Common myeloid progenitor, CD34-positive (primary cell): ENCODE measurements at places on chromosomes 13 and 19.

- H3K27me3 ChIP-seq = peaks cover 11% of the 10 kb centered on the region
- H3K36me3 ChIP-seq = no peaks in the 10 kb centered on the region
- peaks cover 20% of the 10 kb centered on the region for H3K4me1 ChIP-seq
- H3K27ac ChIP-seq = no peak overlapping the region
- peak overlapping the region; percentile 29 for H3K4me3 ChIP-seq
- peak; percentile 88 for DNase-seq
Observed at GRCh38 chr19:50728084-50728737, 5.0 kb downstream of the CLEC11A start.

DNA sequence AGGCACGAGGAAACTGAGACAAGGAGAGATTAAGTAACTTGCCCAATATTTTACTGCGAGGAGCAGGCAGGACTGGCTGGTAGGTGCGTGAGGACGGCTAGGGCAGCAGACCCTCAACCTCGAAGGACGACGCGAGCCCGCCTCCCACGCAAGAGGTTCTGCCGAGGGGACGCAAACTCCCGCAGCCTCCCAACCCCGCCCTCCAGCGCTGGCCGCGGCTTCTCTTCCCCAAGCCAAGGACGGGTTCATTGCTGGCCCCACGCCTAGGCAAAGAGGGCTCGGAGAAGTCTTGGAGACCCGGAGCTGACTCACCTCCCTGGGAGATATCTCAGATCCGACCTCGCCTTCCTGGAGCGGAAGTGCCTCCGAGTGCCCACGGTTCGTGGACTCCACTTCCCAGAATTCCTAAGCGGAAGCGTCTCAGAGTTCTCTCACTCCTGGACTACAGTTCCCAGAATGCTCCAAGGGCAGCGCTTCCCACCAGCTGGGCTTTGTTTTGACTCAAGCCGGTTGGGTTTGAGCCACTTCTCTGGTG, at the start of gene ZNF235:
ZNF235 (minus strand) TSS at position 367 of the 535 bp plus-strand sequence. CDS start 1,621 bp downstream, outside the sequence.
- H3K4me1 ChIP-seq = peaks cover 11% of the 10 kb centered on the region
- peak; percentile 91 for DNase-seq
- peaks cover 26% of the 10 kb centered on the region for H3K36me3 ChIP-seq
- H3K4me3 ChIP-seq = peak within 1 kb of the TSS; percentile 89

DNA sequence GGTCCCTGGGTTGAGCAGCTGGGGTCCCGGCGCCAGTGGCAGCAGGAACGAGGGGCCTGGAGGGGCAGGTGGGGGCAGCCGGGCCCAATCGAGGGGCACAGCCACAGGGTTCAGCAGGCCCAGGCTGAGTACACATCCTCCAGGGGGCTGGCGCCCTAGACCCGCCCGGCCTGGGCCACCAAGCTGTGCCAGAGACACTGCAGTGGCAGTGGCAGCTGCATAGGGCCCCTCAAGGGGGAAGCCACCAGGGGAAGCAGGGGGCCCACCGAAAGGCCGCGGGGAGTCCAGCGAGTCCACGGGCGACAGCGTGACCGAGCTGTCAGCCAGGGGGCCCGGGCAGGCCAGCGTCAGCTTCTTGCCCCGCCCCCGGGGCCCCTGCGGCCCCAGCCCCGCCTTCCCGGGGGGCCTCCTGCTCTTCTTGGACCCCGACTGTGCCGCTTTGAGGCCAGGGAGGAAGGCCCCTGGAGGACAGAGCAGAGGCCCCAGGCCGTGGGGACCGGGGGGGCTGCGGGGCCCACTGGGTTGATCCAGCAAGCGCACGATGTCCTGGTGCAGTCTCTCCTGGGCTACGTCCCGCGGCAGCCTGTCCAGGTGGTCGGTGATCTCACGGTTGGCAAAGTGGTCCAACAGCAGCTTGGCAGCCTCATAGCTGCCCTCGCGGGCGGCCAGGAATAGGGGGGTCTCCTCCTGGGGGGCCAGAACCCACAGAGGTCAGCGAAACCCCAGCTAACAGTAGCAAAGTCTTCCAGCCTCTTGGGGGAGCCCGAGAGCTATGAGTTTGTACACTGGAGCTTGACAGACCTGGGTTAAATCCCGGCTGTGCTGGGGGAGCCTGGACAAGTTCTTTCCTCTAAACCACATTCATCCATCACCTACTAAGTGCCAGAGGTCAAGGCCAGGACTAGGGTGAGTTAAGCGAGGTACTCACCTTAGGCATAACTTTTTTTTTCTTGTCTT, 39.5 kb downstream of the NOTCH3 start:
- no peaks in the 10 kb centered on the region for H3K27me3 ChIP-seq
- H3K27ac ChIP-seq = no peak overlapping the region
- DNase-seq = no peak
- H3K4me3 ChIP-seq = no peak overlapping the region
- H3K4me1 ChIP-seq = no peaks in the 10 kb centered on the region

GRCh38 chr19:2387367-2388288, 27.6 kb downstream of the TMPRSS9 start:
- no peaks in the 10 kb centered on the region for H3K36me3 ChIP-seq
- H3K27me3 ChIP-seq = no peaks in the 10 kb centered on the region
- no peak for DNase-seq
- no peak overlapping the region for H3K27ac ChIP-seq
- no peak overlapping the region for H3K4me3 ChIP-seq

DNA sequence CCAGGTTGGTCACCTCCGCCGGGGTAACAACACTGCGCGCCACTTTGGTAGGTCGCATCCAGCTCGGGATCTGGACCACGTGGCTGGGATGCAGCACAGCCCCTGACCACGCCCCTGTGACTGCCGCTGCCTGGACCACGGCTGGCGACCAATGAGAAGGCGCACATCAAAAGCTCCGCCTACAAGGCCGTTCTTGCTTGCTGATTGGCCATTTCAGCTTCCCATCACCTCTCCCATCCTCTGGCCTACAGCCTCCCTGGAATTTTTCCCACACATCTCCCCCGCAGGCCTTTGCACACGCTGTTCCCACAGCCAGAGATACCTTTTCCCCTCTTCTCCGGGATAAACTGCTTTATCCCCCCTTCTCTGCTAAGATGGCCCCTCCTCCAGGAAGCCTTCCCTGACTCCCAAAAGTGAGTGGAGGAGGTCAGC, 12.5 kb upstream of the MAP1S start:
- no peaks in the 10 kb centered on the region for H3K36me3 ChIP-seq
- DNase-seq = no peak
- H3K4me1 ChIP-seq = no peaks in the 10 kb centered on the region

GRCh38 chr19:41959056-41960053, at the start of gene RABAC1:
Gene RABAC1, minus strand, starts transcription at chr19:41959321. Its CDS starts 29 bp downstream, at chr19:41959292.
- H3K36me3 ChIP-seq = no peaks in the 10 kb centered on the region
- H3K4me3 ChIP-seq = peak within 1 kb of the TSS; percentile 44
- H3K27me3 ChIP-seq = no peaks in the 10 kb centered on the region
- DNase-seq = peak; percentile 91
- no peak within 1 kb of the TSS for H3K27ac ChIP-seq

DNA sequence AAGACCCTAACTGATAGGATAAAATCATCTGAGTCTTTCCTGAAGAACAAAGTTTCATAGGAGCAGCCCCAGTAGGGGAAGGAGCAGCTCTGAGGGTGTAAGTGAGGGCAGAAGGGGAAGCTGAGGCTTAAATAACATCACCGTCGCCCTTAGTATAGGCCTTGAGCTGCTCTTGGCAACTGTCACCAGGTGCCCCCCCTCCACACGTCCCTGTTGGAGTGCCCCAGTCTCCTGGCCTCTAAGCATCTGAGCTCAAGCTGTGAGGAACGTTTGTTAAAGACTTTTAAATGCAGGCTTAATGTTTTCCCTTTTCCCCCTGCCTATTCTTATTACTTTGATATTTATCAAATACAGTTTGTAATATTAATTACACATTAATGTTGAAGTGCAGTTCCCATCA, 170.6 kb downstream of the ZIC5 start:
- DNase-seq = no peak
- no peaks in the 10 kb centered on the region for H3K27me3 ChIP-seq
- no peaks in the 10 kb centered on the region for H3K4me1 ChIP-seq
- H3K4me3 ChIP-seq = no peak overlapping the region
- H3K36me3 ChIP-seq = no peaks in the 10 kb centered on the region
- no peak overlapping the region for H3K27ac ChIP-seq

DNA sequence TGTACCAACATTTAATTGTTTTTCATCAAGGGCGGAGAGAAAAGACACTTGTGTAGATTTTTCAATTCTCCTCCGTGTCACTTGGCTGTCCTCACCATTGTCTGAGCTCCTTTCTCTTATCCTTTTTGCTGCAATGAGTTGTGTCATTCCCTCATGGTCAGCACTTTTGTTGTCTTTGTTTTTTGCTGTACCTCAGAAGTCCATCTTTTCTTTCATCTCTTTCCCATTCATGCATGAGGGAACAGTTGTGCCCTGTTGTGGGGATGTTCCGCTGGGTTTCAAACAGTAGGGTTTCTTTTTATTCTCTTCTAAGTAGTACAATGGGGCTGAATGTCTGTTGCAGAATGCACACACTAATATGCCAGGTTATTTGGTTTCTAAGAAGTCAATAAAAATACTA, 222.6 kb downstream of the TM9SF2 start:
- H3K4me3 ChIP-seq = no peak overlapping the region
- H3K4me1 ChIP-seq = peaks cover 13% of the 10 kb centered on the region
- no peak overlapping the region for H3K27ac ChIP-seq
- H3K27me3 ChIP-seq = no peaks in the 10 kb centered on the region

GRCh38 chr19:14218620-14219330, 12.8 kb upstream of the ADGRL1 start:
- no peaks in the 10 kb centered on the region for H3K36me3 ChIP-seq
- H3K27ac ChIP-seq = no peak overlapping the region
- H3K4me3 ChIP-seq = no peak overlapping the region
- H3K4me1 ChIP-seq = no peaks in the 10 kb centered on the region
- H3K27me3 ChIP-seq = no peaks in the 10 kb centered on the region

DNA sequence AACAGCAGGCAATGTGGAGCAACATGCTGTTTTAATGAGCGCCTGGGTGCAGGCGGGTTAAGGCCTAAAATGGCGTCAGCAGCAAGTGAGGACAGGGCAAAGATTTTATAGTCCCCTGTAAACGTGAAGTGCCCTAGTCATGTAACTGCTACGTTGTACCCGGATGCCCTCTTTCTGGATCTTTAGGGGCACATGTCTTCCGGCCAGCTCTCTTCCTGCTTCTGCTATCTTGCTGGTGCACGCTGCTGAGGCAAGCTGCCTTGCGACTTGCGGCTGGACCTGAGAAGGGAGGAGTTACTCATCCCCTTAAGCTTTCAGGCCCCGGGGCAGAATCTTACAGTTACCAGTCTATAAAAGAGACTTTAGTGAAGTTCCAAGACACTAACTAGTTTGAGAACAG, 303.6 kb upstream of the DACH1 start:
- no peak overlapping the region for H3K27ac ChIP-seq
- peaks cover 14% of the 10 kb centered on the region for H3K4me1 ChIP-seq

- no peaks in the 10 kb centered on the region for H3K36me3 ChIP-seq
- peaks cover 7% of the 10 kb centered on the region for H3K4me1 ChIP-seq
- no peak overlapping the region for H3K4me3 ChIP-seq
- no peak for DNase-seq
- H3K27ac ChIP-seq = no peak overlapping the region
Observed at GRCh38 chr13:30755678-30756077, 20.3 kb downstream of the ALOX5AP start.

DNA sequence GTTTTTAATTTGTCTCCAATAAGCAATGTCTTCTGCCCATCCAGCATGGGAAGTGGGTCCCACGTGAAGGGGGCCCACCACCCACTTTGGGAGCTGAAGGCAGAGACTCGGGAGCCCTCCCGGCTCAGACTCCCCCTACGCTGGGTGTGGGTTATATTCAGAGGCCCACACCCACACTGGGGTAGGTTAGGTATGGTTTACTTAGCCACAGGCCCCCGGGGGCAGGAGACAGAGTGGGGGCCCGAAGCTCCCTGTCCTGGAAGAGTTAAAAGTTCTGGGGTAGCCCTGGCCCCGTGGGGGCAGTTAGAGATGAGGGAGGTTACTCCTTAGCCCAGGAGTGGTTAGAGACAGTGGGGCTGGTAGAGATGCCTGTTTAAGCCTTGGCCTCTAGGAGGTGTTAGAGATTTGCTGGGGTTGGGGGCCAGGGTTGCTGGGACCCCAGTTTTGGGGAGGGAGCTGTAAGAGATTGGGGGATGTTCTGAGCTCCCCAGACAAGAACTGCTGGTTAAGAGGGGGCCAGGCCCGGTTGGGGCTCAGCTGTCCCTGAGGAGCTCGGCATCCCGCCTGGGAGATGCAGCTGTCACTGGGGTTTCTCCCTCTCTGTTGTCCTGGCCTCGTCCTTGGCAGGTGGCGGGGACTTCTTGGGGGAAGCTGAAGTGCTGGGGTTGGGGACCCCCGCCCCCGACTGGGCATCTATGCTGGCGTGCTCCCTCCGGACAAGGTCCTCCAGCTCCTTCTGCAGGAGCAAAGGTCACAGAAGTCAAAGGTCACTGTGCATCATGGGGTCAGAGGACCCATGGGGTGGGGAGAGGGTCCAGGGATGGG, 712 bp upstream of the RINL start:
- H3K4me3 ChIP-seq = no peak overlapping the region
- H3K27me3 ChIP-seq = no peaks in the 10 kb centered on the region
- DNase-seq = no peak

- H3K36me3 ChIP-seq = no peaks in the 10 kb centered on the region
- no peak for DNase-seq
- H3K4me3 ChIP-seq = no peak overlapping the region
- H3K27me3 ChIP-seq = peaks cover 9% of the 10 kb centered on the region
Observed at GRCh38 chr19:4774136-4774535, 17.4 kb upstream of the FEM1A start.

DNA sequence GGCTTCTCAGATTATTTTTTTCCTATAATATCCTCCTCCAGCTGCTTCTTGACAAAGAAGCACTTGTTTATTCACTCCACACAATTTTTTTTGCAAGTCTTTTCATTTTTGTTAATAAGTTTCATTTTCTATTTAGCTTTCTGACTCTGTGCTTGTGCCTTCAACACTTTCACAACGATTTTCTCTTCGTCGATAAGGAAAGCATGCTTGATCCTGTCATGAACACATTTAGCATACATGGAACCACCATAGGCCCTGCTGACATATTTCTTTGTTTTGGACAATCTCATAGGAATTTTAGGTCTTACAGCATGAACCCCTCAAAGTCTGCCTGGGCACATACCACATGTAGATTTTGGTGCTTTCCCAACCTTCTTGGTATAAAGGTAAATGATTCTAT, 346.0 kb downstream of the KCNRG start:
- no peak overlapping the region for H3K27ac ChIP-seq
- H3K4me1 ChIP-seq = no peaks in the 10 kb centered on the region
- no peaks in the 10 kb centered on the region for H3K27me3 ChIP-seq
- no peak for DNase-seq
- no peak overlapping the region for H3K4me3 ChIP-seq

GRCh38 chr13:41835871-41836270, 125.0 kb downstream of the VWA8 start:
- peaks cover 7% of the 10 kb centered on the region for H3K36me3 ChIP-seq
- H3K27ac ChIP-seq = no peak overlapping the region
- H3K27me3 ChIP-seq = no peaks in the 10 kb centered on the region
- H3K4me3 ChIP-seq = no peak overlapping the region
- DNase-seq = no peak

- H3K4me1 ChIP-seq = peaks cover 30% of the 10 kb centered on the region
- H3K36me3 ChIP-seq = no peaks in the 10 kb centered on the region
- H3K4me3 ChIP-seq = no peak overlapping the region
- no peak overlapping the region for H3K27ac ChIP-seq
- no peak for DNase-seq
Observed at GRCh38 chr13:20699715-20700114, 3.8 kb upstream of the IL17D start.
